ENCODE measurements at places on chromosomes 7 and 10.

- no peak for DNase-seq
Measured at GRCh38 chr7:70525991-70526390, 606.0 kb upstream of the GALNT17 start.

DNA sequence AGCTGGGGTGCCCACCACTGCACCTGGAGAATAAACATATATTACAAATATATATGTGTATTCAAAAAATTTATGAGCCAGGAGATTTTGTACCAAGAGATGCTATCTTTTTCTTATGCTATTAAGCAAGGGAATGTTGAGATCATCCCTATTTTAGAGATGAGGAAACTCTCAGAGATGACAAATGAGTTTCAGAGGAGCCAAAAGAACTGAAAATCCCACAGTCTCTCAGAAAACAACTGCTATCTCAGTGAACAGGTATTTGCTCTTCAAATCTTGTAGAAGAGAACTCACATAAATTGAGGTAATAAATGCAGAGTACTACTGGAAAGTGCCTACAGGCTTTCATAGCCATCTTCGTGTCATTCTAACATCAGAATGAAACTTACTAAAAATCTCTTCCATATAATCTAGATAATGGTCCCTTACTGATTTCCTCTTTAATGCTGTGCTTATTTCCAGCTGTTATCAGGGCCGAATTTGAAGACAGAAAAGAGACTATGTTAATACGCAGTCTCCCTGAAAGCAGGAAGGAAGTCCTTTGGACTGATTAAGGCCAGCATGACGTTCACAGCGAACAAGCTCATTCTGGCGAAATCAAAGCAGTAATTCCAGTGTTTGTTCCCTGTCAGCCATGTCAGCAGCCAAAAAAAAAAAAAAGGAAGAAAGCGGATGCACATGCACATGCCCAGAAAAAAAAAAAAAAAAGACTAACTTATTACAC, 29.4 kb upstream of the ANAPC16 start:
- DNase-seq = peak; percentile 17

DNA sequence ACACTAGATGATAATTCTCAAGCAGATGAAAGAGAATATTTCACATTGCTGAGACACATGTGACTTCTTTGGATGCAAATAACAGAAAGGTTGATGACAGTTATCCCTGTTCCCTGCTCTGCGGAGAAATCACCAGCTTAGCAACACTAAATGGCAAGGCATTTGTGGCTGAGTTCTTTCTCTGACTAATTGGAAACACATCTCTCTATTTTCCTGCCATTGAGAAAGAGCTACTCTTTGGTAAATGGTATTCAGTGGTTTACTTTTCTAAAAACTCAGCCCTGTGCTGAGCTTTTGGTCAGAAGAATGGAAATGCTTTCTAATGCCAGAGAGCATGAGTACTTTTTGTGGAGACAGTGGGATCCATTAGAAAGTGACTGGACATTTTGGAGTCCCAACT, 771.4 kb downstream of the LRMDA start:
- DNase-seq = no peak

DNA sequence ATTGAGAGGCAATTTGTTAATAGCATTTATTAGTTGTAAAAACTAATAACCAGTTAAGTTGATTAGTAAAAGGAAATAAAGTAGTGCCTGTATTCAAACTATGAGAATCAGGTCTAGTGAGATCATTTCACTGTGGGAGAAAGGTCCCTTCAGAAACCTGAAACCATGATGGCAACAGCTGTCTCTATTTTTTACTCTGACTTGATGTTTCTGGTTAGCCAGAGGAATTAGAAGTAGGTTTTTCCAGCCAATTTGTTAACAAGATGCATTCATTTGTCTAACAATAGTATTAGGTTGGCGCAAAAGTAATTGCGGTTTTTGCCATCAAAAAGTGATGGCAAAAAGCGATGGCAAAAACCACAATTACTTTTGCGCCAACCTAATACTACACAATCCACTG, 272.2 kb upstream of the YAE1 start:
- no peak for DNase-seq

All from NCI-H2081 treated with DMSO at 0.1 percent for 48 hours (cell line).